ENCODE measurements at places on chromosomes 1 and 21.
A peak's percentile ranks its signal among the peaks of the same experiment; 100 is the strongest.

DNA sequence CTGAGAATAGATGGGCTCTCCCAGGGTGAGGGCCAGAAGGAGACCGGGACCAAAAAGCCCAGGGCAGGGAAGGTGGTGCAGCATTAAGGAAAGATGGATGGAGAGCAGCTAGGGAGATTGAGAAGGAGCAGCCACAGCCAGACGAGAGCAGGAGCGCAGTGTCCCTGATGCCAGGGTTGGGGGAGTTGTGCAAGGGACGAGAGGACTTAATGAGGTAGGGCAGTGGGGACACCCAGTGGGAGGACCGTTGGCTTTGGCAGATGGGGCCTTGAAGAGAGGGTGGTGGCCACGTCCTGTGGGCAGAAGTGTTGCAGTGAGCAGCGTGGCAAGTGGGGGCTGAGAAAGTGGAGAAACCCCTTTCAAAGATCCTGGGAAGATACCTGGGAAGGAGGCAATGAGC is 38.0 kb upstream of the KDM4A start:
- no peak for DNase-seq

DNA sequence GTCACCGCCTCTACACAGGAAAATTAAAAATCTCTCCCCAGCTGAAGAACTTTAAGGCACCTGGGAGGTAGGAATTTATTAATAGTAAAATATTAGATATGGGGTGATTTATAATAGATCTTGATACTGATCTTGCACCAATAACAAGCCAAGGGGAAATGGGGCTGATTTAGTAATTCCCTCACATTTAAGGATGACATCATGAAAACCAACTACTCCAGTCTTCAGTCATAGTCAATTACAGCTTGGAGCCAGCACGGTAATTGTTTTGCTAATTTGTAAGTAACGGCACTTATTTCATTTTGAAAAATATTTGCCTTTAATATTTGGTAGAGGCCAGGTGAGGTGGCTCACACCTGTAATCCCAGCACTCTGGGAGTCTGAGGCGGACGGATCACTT is 92.8 kb downstream of the TGFBR3 start:
- no peak for DNase-seq

- no peak for DNase-seq
Measured at GRCh38 chr1:230429067-230429735, 3.1 kb upstream of the PGBD5 start.

- no peak for DNase-seq
Measured at GRCh38 chr1:171792656-171793369, 11.4 kb downstream of the METTL13 start.

GRCh38 chr1:226092965-226093364 is 30.4 kb downstream of the H3-3A start:
- DNase-seq: no peak

GRCh38 chr1:209985002-209985401 is 47.0 kb downstream of the SYT14 start:
- no peak for DNase-seq

- no peak for DNase-seq
Measured at GRCh38 chr1:188937965-188938551, 1539.6 kb downstream of the BRINP3 start.

- DNase-seq: no peak
Measured at GRCh38 chr1:49424782-49425181, 599.0 kb downstream of the AGBL4 start.

- DNase-seq: no peak
Measured at GRCh38 chr1:147673816-147674215, 3.5 kb upstream of the ACP6 start.

DNA sequence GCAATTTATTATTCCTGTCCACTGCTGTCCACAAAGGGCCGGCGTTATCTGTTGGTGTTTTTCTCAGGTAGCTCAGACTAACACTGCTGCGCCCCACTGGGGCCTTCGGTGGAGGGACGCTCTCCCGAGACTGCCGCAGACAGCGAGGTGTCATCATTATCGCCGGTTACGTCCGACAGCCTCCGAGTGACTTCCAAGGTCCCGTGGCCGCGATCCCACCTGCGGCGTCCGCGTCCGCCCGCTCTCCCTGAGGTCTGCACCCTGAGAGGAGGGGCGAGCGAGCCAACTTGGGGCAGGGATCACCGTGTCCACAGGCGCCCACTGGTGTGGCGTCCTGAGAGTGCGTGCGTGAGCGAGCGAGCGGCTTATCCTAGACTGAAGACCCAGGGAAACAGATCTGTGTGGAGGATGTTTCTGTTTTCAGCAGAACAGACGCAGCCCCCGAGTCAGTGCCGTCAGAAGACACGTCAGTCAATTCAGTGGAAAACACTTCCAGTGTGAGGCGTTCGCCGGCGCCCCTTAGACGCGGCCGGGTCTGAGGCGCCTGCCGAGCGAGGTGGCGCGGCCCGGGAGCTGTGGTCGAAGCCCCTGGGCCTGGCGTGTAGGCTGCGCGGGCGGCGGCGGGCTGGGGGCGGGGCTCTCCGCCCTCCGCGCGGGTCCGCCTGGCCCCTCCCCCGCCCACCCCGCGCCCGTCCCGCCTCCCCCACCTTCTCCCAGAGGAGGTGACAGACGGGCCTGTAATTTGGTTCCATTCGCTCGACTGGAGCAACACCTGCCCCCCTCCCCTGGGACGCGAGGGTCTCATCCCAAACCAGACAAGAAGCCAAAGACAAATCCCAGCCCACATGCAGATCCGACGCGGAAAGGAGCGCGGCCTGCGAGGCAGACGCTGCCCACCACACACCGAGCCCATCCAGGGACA is 12.6 kb downstream of the NHLH2 start:
- no peak for DNase-seq

GRCh38 chr1:71083271-71083670 is 2.4 kb upstream of the ZRANB2 start:
- no peak for DNase-seq

DNA sequence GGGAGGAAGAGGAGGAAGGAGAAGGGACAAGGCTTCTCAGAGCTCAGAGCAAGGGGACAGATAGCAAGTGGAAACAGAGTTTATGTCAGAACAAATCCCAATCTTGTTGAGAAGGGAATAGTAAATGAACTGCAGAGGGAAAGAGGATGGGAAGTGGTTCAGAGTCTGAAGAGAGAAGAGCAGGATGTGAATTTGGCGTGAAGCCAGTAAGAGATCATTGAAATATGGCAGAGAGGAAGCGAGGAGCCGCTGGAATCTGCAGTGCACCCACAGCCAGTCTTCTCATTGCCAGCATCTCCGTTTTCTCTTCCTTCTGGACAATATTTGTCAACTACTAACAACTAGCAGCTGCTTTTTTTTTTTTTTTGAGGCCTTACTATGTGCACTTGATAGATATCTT is 19.1 kb downstream of the OLFML3 start:
- no peak for DNase-seq

- no peak for DNase-seq
Measured at GRCh38 chr1:94324178-94324544, 86.8 kb upstream of the ARHGAP29 start.

- no peak for DNase-seq
Measured at GRCh38 chr1:229089586-229090208, 181.2 kb upstream of the RAB4A start.

DNA sequence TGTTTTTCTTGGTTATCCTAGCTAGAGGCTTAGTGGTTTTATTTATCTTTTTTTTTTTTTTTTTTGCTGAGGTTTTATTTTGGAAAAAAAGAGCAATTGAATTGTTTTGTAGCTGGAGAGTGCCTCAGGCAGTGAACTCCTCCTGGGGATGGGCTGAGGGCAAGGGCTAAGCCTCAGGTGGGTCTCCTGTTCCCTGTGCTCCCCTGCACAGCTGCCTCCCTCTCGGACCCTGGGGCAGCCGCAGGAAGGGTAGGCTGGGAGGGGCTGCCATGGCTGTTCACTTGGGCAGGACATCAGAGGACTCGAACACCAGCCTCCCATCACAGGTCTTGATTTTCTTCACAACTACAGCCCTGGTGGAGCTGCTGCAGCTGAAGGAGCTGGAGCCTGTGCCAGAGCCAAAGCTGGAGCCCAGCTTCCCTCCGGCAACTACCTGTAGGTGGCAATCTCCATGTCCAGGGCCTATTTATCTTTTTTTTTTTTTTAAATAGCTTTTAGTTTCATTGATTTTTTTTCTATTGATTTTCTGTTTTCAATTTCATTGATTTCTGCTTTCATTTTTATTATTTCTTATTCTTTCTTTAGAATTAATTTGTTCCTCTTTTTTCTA is 28.9 kb downstream of the LEPR start:
- no peak for DNase-seq

DNA sequence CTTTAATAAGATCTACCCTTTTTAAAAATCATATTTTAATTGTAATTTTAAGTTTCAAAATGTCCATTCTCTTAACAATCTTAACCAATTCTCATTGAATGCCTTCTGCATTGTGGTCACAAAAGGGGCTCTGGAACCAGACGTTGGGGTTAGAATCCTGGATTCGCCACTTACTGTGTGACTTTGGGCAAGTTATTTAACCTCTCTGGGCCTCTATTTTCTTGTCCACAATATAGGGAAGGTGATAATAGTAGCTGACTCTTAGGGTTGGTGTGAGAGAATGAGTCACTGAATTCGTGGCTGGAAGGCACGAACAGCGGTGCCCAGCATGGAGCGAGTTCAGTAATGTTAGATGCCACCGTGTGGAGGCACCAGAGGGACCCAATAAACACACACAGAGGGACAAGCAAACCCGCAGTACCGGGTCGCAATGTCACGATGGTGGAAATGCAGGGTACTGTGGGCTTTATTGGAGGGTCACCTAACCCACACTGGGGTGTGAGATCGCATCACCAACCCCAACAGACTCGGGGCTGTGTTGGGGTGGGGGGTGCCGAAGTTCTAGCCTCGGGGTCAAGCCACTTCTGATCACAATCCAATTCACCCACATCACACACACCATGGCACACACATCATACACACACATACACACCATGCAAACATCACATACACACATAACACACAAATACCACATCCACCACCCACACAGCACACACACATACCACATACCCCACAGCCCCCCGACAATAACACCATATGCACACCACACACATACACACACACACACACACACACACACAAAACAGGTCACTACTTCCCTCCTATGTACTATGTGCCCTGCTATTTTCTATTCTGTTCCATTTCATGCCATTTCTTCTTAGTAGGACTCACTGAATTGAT is 27.0 kb upstream of the IFNAR2 start:
- DNase-seq: no peak

- no peak for DNase-seq
Measured at GRCh38 chr1:92854101-92854785, 22.4 kb downstream of the RPL5 start.

- DNase-seq: no peak
Measured at GRCh38 chr1:76065270-76065669, 9.3 kb upstream of the ST6GALNAC3 start.

- DNase-seq: no peak
Measured at GRCh38 chr1:62207187-62207586, 12.5 kb downstream of the L1TD1 start.

DNA sequence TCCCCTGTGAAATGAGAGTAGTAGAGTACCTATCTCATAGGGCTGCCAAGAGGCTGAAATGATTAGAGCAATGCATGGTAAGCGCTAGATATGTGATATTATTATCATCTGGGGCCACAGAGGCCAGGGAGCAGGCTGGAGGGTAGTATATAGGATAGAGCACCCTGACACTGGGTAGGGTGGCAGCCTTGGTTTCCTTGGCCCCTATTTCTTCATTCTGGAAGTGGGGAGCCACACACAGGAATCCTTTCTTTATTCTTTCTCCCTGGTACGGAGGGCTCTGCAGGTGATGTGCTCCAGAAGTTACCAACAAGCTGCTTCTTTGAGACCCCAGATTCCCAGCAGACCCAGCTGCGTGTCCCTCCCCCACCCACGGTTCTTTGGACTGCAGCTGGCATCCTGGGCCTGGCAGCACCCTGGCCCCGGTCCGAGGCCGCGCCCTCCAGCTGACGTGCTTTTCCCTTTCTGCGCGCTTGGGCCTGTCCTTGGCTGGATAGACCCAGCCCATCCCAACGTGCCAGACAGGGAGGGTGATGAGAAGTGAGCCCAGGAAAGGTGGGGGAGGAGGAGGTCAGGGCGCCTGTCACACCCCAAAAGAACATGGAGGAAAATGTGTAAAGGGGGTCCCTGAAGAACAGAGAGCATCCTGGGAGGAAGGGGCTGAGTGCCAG is 18.2 kb downstream of the INAVA start:
- DNase-seq: no peak

- no peak for DNase-seq
Measured at GRCh38 chr1:13899856-13900255, 199.9 kb downstream of the PRDM2 start.

GRCh38 chr1:165695031-165695430 is 3.3 kb downstream of the ALDH9A1 start:
- no peak for DNase-seq

GRCh38 chr1:109750241-109750882 is 9.5 kb upstream of the GSTM3 start:
- DNase-seq: peak; percentile 11

DNA sequence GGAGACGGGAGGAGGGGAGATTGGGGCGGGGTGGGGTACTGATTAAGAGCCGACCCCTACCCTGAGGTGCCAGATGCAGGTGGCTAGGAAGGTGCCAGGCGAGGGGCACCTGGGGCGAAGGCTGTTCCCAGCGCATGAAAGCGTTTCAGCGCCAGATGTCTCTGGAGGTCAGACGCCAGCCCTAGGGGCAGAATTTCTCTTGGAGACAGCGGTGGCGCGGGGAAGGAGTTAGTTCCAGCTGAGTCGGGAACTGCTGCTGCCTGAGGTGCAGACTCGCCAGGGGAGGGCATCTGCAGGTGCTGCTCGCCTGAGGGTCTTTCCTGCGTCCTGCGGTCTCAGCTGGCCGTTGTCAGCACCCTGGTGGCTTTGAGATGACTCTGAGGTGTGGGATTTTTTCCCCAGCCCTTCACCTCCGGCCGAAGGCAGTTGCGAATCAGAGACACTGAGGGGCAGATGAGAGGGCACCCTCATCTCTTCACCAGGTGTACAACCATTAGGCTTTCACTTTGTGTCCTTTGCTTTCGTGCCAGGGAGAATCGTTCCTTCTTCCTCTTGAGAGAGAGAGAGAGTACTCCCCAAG is 539 bp downstream of the CGN start:
- peak; percentile 48 for DNase-seq

GRCh38 chr1:216626394-216627067 is 96.7 kb downstream of the ESRRG start:
- no peak for DNase-seq

DNA sequence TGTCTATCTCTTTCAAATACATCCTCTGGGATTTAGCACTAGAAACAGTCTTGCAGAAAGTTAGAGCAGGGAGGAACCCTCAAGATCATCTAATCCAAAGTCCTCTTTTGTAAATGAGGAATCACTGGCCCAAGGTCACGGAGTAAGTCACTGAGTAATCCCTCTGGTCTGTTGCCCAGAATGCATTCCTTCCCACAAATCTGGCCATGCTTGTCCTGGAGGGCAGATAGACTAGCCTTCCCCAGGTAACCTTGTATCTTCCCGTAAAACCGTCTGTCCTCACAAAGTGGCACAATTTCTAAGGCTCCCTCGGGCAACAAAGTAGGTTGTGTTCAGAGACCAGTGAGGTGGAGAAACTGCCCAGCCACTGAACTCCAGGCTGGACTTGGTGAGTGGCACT is 46.2 kb downstream of the DDR2 start:
- no peak for DNase-seq

Measured in activated T-cell treated with anti-CD3 and anti-CD28 coated beads, Interleukin-2, amount 50 U/mL, for 48 hours (primary cell).